Stimulated activated CD4-positive, alpha-beta T cell treated with anti-CD3 and anti-CD28 coated beads, TNF-alpha, amount 100 ng/mL, for 4 hours (primary cell): ENCODE measurements at places on chromosomes 11 and 22.

- no peak for DNase-seq
These were observed 24.7 kb upstream of the BAIAP2L2 start for GRCh38 chr22:38135133-38135706.

DNA sequence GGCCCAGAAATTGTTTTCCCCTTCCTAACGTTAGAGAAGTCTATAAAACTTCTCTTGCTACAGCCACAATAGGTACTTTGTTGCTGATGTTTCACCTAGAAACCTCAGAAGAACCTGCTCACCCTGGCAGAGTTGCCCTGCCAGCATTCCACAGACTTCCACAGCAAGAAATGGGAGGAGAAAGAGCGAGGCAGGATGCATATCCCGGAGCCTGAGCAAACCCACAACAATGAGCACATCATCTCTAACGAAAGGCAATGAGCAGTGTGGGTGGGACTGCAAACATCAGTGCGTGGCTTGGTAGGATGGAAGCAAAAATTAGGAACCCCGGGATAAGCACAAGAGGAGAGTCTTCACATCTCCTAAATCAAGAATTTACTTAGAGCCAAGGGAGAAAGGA, 892.3 kb downstream of the OPCML start:
- no peak for DNase-seq

DNA sequence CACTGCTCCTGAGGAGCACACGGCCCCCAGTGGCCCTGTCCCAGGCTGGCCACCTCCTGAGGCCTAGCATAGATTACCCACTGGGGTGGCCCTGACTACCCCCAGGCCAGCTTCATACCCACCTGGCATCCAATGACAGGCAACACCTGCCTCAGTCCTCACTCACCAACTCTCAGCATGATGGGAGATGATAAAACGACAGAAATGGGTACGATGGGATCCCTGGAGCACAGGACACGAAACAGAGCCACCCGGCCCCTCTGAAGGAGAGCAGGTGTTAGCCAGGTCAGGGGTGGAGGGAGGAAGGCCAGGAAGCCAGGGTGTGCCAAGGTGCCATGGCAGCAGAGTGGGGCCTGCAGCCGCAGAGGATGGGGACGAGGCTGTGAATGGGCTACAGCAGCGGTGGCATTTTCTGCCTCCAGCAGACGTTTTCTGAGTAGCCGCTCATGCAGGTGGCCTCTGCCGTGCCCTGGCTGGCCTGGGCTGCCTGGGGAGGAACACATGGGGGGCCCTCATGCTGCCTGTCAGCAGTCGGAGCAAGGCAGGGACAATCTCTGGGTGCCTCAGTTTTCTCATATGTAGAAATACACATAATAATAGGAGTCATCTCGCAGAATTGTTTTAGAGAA, 50.2 kb upstream of the FGF3 start:
- DNase-seq, result no peak

DNA sequence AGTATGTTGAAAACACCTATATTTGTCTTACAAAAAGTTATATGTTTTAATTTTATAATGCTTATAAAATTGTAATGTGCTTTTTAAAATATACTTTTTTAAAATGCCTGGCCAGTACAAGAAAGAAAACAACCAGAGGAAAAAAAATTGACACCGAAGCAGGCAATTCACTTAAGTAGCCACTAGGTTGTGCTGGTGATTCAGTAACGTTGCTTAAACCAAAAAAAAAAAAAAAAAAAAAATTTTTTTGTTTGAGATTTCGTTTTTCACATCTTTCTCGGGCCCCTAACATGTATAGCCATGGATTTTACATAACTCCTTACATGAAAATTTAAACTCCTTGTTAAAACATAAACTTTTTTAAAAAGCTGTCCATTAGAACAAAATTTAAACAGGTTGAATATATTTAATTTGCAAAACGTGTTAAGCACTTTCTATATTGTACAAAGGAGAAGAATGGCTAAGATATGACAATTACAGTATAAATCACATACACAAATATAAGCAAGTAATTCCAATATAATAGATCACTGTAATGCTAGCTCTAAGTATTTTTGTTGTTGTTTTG, 9.2 kb downstream of the OR8B4 start:
- no peak for DNase-seq

DNA sequence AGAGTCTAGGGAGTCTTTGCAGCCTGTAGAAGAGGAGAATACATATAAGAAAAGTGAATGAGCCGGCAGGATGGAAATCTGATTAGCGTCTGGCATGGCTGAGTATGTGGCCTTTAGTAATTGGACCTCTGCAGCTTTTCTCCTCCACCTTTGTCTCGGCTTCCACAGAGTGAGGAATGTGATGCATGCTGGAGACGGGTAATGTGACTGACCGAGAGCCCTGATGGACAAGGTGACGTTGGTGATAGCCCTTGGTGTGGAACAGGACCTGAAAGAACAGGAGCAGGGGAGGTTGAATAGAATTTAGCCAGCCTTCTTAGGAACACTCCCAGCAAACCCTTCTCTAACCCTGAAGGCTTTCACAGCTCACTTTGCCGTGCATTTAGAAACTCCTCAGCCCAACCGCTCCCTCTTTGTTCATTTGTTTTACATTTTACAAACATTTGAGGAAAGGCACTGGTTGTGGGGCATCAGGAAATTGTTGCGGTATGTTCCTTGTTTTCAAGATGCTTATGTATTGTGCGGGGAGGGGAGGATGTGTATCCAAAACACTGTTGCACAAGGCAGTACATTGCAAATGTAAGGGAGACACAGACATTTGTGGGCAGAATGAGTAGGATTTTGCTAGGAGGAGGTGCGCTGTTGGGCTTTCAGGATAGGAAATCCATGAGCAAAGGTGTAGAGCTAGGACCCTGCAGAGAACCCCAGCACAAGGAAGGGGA, 6.9 kb downstream of the GTPBP1 start:
- DNase-seq, result no peak

DNA sequence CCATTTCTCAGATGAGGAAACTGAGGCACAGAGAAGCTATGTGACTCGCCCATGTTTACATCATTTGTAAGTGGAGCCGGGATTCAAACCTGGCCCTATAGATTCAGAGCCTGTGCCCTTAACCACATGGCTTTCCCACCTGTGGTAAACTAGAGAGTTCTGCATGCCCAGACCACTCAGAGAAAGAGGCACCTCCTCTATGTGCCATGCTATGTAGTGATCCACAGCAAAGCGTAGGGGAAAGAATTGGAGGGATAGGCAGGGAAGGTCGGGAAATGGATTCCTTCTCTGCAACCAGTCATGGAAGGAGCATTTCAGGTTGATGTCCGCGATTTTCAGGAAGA, 15.4 kb upstream of the POU2AF2 start:
- DNase-seq, result no peak

- DNase-seq, result peak; percentile 41
These were observed 48.7 kb downstream of the TSPAN18 start for GRCh38 chr11:44775366-44775984.

DNA sequence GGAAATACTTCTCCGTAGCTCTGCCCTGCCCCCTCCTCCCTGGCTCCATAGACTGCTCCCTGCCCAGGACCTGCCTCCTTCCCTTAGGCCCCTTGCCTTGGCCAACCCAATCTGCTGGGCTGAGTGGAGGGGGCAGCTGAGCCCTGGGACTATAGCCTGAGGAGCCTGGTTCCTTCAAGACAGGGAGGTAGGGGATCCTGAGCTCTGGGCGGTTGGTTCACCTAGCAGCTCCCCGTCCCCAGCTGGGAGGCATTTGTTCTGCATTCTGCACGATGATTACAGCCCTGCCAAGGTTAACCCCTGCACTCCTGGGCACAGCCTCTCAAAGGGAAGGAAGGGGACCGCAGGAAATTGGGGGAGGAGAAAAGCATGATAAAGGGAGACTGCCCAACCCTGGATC, 3.6 kb upstream of the CDC42EP1 start:
- DNase-seq, result no peak

- no peak for DNase-seq
These were observed 17.7 kb downstream of the LRP5 start for GRCh38 chr11:68329978-68330699.

- DNase-seq, result no peak
These were observed 6.7 kb upstream of the PPARA start for GRCh38 chr22:46143491-46144147.

DNA sequence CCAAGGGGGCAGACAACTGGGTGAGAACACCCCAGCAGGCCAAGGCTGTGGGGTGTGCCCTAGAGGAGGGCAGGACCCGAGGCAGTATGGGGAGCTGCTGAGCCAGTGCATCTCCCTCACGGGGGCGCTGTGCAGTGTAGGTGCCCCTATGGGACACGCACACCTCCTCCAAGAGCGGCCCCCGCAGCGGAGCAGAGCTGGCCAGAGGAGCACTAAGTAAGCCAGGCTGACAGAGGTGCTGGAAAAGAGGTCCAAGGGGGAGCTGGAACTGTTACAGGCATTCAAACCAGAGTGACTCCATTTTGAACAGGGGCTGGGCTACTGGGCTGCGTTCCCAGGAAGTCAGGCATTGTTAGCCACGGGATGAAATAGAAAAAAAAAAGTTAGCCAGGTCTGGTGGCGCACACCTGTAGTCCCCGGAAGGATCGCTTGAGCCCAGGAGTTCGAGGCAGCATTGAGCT, 41.8 kb downstream of the TST start:
- DNase-seq, result peak; percentile 59

GRCh38 chr11:86978756-86979608, 23.8 kb upstream of the FZD4 start:
- no peak for DNase-seq

GRCh38 chr11:32108576-32108975, 17.7 kb downstream of the RCN1 start:
- no peak for DNase-seq

DNA sequence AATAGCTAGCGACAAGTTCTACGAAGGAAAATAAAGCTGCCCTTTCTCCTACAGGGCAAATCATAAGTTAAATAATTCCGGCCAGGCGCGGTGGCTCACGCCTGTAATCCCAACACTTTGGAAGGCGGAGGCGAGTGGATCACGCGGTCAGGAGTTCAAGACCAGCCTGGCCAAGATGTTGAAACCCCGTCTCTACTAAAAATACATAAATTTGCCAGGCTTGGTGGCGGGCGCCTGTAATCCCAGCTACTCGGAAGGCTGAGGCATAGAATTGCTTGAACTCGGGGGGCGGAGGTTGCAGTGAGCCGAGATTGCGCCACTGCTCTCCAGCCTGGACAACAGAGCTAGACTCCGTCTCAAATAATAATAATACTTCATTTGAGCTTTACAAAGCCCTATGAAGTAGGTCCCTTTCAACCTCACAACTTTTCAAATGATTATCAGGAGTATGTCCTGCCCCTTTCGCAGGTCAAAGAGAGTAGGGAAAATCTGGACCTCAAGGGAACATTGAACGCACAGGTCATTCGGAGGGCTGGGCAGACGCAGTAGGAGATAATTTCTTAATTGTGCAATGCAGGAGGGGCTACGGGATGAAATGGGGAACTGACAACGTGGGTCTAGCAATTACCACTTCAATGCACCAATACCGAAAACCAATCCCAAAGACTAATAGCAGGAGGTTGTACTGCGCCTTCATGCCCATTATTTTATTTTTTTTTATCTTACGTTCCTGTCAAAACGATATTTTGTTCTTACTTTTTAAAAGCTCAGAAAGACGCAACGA, 590 bp downstream of the COMMD9 start:
- DNase-seq, result no peak

- DNase-seq, result no peak
These were observed 8.8 kb downstream of the BCL9L start for GRCh38 chr11:118916842-118917388.

- no peak for DNase-seq
These were observed 5.0 kb upstream of the ANO1 start for GRCh38 chr11:70072861-70073755.

DNA sequence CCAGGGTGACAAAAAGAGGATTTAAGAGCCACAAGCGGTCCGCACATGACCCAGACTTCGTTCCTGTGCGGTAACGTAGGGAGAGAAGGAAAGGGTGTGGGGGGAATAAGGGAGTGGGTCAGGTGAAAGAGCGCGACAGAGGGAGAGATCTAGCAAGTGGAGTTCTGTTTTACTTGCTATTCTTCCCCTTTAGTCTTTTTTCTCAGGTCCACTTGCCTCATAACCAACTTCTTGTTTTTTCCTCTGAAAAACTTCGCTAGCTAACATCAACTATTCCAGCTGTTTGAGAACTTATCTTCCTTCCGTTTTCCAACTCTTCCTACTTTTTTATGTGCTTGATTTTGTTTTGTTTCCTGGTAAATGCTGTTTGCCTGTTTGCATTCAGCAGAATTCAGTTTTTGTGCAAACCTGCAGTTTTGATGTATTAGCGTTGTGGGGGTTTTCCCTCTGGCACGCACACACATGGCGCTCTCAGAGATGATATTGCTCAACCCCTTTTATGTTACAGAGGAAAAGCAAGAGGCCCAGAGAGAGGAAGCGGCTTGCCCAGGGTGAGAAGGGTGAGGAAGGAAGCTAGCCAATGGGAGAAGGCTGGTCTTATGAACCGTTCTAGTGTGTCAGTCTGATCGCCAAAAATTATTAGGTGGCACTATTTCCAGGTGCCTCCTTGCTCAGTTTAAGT, 592 bp upstream of the CTSC start:
- DNase-seq, result no peak

DNA sequence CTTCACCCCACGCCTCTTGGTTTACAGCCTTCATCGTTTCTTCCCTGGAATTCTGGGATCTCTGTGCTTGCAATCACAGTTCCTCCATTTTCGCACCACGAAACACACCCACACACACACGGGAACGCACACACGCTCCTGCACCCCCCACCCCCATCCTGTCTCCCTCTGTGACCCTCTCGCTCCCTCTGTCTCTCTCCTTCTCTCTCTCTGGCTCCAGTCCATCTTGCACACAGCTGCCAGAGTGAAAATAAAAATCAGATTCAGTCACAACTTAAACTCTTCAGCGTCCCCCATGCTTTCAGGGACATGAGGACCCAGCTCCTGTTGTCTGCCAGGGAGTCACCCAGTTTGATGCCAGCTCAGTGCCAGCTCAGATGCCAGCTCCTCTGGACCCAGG, 3.0 kb downstream of the GAL start:
- no peak for DNase-seq

DNA sequence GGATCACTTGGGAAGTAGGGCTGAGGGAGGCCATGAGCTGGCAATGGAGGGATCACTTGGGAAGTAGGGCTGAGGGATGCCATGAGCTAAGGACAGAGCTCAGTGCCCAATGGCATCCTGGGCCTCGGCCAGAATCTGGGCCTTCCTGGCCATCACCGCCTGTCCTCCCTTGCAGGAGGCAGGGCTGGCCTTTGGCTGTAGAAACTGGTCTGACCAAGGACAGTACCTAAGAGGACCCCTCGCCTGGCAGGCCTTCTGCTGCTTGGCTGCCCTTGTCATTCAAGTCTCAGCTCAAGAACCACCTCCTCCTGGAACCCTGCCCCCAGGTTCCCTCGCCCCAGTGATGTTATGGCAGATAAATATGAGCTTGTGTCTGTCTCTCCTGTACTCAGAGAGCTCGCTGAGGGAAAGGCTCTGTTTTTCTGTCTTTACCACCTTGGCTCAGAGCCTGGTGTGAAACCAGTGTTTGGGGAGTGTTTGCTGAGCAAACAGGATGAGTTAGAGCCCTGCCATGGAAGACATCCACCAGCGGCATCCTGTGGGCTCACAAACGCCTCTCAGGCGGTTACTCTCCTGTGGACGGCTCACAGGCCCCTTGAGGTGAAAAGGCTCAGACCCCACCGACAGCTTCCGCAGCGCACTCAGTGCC, 19.3 kb upstream of the RASL10A start:
- DNase-seq, result no peak

GRCh38 chr11:110380836-110381622, 48.7 kb upstream of the FDX1 start:
- no peak for DNase-seq

GRCh38 chr11:13777341-13777985, 109.0 kb downstream of the FAR1 start:
- no peak for DNase-seq
